Globus pallidus (tissue), 1 donor: ENCODE measurements at places on chromosomes 5 and 9.
A peak's percentile ranks its signal among the peaks of the same experiment; 100 is the strongest.

DNA sequence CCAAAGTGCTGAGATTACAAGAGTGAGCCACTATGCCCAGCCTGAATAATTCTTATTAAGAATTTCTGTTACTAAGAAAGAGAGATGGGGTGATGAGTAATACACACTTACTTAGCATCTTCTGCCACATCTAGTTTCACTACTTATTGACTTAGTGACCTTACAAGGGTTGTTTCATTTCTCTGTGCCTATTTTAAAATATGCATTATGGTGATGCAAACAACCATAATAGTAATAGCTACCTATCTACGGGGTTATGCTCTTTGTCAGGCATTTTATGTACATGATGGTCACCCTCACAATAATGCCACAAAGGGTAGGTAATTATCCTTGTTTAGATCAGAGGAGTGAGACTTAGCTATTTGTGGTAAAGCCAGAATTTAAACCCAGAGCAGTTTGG is 499.0 kb upstream of the SGCD start:
- no peak for DNase-seq

- no peak for DNase-seq
Observed at GRCh38 chr5:76602094-76602726, 21.0 kb downstream of the F2RL2 start.

GRCh38 chr9:120891245-120891883 is 14.4 kb upstream of the PHF19 start:
- DNase-seq, result no peak

GRCh38 chr9:88922091-88922490 is 69.2 kb upstream of the S1PR3 start:
- no peak for DNase-seq

- DNase-seq, result no peak
Observed at GRCh38 chr5:139761057-139761450, 34.6 kb upstream of the PSD2 start.

DNA sequence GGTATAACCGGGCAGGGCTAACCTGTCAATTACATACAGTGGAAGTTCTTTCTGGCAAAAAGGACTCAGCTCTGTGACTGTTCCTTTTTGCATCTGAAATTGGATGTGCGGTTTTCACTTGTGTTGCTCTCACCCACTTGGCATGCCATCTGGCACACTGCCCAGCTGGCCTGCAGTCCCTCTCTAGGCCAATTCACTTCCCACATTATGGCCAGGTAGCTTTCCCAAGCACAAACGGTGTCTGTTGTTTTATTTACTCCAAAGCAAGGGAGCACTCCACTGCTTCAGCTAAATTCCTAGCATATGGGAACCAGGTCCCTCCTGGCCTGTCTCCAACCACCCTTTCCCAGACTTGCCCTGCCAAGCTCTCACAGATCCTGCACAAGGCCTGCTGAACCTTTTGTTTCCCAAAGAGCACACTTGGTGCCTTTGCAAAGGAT is 132.5 kb downstream of the SEMA6A start:
- DNase-seq, result no peak

DNA sequence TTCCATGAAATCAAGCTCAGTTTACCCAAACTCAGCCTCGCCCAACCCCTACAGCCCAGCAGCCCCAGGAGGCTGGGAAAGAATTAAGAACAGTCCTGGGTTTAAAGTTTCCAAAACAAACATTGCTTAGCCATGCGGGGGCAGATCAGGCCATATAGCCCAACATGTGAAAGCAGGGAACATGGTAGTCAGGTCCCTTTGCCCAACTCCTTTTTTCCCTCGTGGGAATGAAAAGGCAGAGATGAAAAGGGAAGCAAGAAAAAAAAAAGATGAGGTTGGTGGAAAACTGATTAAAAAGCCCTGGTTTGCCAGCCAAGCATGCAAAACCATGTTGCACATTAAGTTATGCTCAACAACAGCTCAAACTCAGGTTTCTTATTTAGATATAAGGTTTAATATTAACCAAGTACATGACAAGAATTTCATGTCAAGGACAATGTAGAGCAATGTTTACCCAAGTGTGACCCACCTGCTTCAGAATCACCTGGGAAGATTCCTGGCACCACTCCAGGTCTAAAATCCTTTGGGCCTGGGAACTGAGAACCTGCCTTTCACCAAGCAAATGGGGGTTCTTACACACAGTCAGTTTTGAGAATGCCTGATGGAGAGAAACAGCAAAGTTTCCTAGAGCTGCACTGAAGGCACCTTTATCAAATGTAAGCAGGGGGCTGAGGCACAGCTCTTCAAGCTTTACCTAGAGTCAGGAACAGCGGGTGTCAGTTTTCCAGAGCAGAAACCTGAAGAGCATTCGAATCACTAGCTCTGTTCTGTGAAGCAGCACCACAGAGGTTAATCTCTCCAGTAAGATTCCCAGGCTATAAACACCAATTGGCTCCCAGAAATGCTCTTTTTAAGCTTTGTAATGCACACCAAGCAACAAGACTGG is 1.7 kb downstream of the FREM1 start:
- DNase-seq, result no peak

GRCh38 chr5:175829813-175830585 is 41.4 kb upstream of the CPLX2 start:
- DNase-seq, result no peak

- DNase-seq, result peak; percentile 41
Observed at GRCh38 chr9:122941582-122942234, 888 bp downstream of the RABGAP1 start.

DNA sequence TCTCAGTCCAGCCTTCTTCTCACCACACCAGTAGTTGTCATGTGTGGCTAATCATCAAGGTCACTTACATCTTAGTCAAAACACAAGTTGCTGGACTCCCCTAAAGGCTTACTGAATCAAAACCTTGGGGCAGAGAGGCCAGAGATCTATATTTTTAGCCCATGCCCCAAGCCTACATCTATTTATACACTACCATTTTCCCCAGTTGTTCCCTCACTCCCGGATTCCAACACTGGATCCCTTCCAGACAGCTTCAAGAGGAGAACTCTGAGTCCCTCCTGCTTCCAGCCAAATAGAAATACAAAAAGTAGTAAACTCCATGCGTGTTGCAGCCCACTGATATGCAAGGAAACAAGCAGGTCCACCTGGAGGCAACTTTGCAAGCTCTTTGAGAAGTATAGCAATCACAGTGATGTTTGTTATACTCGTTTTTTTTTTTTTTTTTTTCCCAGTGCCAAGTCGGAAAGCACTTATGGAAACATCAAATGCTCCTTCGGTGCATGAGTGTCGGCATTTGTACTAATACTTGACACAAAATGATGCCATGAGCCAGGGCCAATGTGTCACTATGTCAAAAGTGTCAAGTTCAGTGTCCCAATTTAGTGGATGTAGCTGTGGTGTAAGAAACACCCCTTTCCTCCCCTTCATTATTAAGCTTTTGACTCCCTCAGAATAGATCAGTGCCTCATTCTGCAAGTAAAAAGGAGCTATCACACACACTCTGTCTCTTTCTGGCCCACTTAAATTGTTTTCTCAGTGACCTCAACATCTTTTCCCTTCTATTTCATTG is 594.2 kb upstream of the SGCD start:
- no peak for DNase-seq

DNA sequence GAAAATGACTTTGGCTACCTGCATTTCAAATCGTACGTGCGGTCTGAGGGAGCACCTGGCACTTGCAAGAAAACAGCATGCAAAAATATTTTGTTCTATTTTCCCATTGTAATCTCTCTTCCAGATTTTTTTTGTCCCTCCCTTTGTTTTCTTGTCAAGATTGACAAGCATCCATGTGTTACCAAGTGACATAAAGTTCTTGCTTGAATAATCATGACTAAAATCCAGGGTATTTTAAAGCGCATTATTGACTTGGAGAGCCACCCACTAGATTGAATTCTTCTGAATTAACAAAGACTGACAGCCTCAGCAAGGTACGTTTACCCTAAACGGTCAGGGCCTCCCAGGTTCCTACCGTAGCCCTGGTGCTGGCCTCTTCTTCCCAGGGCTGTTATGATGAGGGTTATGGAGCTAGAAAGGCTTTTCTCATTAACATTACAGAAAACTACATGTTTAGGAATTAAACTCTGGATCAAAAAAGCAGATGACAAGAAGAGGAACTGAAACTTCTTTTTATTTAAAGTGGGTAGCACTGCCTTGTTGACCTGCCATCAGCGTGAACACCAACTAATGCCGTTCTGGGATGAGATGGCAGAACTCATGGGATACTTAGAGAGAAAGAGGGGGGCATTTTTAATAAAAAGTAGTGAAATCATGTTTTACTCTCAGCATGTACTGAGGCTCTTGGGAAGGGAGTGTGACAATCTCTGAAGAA is 297.0 kb downstream of the EFNA5 start:
- no peak for DNase-seq
